ENCODE measurements at places on chromosomes 12 and 14.

GRCh38 chr12:44381341-44381740 is 494.8 kb downstream of the NELL2 start:
- DNase-seq: no peak

DNA sequence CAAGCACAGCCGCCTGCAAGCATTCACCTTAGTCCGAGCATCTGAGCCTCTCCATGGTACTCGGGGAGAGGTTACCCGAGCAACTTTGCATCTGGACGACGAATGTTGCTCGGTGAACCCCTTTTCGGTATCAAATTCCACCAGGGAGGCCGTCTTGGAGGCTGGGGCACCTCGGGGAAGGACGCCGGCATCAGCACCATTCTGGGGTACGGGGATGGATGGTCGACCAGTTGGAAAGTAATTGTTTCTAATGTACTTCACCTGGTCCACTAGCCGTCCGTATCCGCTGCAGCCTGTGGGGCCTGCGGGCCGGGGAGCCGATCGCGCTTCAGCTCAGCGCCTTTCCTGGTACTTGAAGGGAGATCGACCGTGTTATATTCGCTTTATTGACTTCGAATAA is 161.7 kb upstream of the RTL1 start:
- DNase-seq: no peak

DNA sequence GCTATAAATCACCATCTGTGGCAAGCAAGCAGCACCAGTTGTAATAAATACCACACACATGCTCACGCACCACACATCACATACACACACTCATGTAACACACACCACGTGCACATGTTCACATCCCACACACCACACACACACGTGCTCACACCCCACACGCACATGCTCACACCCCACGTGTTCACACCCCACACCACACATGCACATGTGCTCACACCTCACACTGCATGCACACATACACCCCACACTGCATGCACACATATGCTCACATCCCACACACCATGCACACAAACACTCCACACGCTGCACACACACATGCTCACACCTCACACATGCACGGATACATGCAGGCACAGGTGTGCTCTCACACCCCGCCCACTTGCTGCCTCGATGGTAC is 22.9 kb upstream of the ANKLE2 start:
- DNase-seq: no peak

DNA sequence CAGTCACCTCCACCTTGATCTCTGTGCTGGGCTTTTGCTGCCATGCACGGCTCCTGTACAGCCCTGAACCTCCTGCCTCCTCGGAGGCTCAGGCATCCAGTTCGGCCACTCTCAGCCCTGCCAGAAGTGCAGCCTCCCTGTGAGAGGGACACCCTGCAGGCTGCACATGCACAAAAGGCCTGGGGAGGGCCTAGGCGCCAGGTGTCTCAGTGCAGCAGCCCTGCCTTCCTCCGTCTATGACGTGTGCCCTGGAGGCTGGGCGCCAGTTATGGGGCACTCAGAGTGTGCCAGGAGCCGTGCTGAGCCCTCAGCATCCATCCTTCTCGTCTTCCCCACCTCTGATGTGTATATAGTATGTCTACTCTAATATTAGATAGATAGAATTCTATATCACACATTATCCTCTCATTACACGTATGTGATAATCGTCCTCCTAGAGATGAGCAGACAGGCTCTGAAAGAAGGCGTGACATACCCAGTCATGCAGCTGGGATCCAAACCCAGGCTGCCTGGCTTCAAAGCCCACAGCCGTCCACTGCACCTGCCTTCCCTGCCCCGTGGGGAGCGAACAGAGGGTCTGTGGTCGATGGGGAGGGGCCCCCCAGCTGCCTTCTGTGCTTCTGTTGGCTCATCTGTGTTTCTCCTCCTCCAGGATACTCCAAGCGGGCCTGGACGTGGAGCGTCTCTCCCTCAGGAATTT is 101.1 kb downstream of the B4GALNT3 start:
- DNase-seq: no peak

DNA sequence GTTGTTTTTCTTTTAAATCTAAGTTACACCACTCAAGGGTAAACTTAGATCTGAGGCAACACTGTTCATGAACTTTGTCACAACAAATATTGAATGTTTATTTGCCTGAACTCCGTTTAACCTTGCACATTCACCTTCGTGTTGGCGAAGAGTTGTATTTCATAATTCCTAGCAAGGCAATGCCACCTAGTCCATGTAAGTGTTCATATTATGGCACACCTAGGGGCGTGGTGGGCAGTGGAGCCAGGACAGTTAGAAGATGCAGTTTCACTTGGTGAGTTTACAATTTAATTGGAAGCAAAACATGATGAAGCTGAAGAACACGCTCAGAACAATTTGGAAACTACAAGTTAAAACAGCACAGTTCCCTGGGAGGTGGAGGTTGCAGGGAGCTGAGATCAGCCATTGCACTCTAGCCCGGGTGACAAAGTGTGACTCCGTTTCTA is 30.4 kb upstream of the GNPNAT1 start:
- no peak for DNase-seq

GRCh38 chr14:54470701-54471100 is 18.1 kb downstream of the GMFB start:
- DNase-seq: no peak

GRCh38 chr14:34000396-34000795 is 49.5 kb upstream of the EGLN3 start:
- no peak for DNase-seq

- DNase-seq: no peak
Measured at GRCh38 chr14:98701377-98701776, 570.6 kb downstream of the BCL11B start.

DNA sequence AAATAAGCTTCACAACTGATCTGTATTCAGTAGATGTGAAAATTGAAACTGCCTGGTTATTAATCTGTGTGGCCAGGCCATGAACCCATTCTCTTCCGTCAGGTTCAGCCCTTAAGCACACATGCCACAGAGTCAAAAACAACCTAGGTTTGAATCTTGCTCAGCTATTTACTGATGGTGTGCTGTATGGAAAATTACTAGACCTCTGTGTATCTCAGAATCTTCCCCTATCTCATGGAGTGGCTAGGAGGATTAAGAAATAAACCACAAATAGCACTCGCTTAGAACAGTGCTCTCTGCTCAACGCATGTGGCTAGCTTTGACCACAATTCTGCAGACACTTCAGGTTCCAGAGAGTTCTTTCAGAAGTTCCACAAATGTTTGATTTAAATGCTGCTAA is 240.7 kb upstream of the PLEKHG7 start:
- peak; percentile 58 for DNase-seq

GRCh38 chr14:36132826-36133225 is 43.7 kb downstream of the PTCSC3 start:
- DNase-seq: no peak

DNA sequence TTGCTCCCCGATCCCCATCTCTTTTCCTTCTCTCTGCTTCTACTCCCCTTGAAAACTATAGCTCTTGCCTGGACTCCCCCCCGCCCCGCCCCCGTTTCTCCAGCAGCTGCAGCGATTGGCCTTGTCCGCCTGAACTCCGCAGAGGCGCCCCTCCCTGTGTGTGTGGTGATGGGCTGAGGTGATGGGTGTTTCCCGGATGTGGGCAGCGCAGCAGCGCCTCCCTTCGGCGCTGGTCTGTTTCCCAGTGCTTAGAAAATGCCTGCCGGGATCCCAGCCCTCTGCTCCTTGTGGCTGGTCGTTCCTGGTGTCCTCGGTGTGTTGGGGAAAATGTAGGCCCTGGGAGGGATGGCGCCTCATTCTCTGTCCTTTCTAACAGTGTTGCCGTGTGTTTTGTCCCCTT is 43.3 kb downstream of the GALNT8 start:
- DNase-seq: no peak

Data from Ammon's horn (tissue), 1 donor.